Omental fat pad (tissue), 4 donors: ENCODE measurements at places on chromosomes 6 and 20.

- no peak for DNase-seq
Measured at GRCh38 chr6:88445188-88445965, 279.2 kb upstream of the CNR1 start.

DNA sequence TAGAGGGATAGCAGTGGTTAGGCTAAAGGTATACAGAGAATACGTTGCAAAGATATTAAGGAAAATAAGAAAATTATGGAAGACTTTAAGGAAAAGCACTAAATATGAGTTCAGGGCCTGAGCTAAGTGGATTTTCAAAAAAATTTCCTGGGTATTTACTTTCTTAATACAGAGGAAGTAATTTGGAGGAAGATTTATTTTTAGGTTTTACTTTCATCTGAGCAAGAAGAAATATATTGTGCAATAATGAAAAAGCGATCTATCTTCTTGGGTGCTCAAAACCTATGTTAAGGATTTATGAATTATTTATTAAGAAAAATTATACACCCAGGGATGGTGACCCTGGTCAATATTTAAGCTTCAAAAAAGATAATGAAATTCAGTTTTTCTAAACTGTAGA, 224.7 kb downstream of the PLCB1 start:
- DNase-seq, result no peak

DNA sequence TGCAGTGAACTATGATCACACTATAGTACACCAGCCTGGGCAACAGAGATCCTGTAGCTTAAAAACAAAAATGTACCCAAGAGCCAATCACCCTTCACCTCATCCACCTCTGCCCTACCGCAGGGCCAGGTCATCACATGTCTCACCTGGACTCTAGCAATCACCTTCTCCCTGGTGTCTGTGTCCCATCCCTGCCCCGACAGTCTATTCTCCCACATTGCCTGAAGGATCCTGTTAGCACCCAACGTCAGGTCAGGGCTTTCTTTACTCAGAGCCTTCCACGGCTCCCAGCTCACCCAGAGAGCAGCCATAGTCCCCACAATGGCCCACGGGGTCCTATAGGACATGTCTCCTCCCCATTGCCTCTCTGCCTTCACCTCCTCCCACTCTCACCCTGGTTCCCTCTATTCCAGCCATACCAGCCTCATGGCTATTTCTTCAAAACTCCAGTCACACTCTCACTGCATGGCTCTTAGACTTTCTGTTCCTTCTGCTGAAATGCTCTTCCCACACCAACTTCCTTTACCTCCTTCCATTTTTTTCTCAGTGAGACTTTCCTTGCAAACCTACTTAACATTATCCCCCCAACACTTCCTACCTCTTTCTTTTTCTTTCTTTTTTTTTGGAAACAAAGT, 22.5 kb upstream of the ARFGEF2 start:
- no peak for DNase-seq

GRCh38 chr6:31468311-31468710, 29.6 kb upstream of the MICB start:
- DNase-seq, result no peak

- no peak for DNase-seq
Measured at GRCh38 chr6:113381959-113382358, 475.2 kb upstream of the MARCKS start.

DNA sequence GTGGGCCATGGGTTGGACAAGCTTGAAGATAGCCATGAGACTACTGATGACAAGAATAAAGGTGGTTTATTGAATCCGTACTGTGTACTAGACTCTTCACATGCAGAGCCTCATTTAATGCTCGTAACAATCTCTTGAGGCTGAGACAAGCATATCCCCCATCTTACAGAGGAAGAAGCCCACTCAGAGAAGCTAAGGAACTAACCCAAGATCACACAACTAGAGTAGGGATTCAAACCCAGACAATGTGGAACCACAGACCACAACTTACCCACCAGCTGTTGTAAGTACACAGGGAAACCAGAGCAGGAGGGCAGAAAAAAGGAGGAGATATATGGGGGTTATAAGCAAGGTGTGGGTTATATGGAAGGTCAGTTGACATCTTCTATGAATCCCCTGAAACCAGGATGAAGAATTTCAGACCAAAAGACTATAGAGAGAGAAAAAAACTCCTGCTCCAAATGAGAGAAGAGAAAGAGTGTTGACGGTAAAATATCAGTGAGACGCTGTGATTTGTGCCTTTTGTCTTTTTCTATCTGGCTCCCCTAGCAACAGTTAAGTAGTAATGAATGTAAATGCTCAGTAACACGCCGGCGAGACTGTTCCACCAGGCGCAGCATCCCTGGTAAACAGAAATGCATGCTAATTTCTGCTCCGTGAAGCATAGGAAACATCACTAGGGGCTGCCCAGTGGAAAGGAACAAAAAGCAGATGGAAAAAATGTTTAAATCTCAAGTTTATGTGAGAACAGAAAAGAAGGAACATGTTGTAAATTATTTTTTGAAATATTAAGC, 80.1 kb upstream of the SLC22A16 start:
- DNase-seq, result no peak

DNA sequence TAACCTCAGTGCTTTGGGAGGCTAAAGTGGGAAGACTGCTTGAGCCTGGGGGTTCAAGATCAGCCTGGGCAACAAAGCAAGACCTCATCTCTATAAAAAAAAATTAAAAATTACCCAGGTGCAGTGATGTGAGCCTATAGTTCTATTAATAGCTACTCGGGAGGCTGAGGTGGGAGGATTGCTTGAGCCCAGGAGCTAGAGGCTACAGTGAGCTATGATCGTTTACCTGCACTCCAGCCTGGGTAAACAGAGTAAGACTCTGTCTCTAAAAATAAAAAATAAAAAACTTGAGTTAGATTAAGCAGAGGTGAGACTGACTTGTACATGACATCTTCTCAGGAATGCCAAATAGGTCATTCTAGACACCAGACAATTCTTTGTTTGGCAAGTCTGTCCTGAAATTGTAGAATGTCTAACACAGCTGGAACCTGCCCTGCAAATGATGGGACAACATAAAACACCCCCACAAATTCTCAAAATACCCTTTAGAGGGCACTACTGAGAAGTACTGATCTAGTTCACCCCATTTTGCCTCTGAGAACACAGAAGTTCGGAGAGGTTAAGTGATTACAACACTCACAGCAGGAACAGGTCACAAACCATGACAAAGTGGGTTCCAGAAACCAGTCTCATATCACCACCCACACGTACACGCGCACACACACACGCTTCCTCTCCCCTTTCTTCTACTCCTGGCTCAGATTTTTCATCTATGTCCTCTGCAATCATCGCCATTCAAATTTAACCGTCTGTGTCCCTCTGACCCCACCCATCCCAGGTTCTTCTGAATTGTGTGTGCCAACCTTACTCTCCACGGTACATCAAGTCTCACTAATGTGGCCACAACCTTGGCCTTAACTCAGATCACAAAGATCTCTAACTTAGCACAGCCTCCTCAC, 38.3 kb downstream of the ARHGAP18 start:
- no peak for DNase-seq

GRCh38 chr6:158996856-158997255, 3.1 kb downstream of the RSPH3 start:
- DNase-seq, result no peak

- no peak for DNase-seq
Measured at GRCh38 chr20:64069614-64070243, 6.7 kb downstream of the TCEA2 start.

DNA sequence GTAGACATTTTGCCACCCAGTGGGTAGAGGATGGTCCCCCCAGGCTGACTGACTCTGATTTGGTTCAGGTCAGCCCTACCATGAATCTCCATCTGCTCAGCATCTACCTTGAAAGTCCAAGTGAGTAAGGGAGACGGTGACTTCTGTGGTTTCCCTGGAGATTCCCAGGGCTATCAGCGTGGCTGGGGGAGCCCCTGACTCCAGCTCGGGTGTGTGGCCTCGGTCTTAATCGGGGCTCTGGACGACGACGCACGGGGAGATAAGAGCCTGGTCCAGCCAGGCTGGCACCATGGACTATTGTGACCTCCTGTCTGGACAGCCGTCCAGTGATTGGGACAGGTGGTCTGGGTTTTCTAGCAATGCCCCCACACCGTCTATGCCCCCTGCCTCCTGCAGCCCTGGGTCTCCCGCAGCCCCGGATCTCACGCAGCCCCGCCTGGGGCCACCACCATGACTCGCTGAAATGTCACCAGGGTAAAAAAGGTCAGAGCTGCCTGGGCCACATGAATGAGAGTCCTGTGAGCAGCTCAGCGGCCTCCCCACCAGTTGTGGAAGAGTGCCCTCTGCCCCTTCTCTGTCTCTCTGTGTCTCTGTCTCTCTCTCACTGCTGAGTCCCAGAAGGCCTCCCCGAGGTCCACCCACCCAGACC, 47.1 kb upstream of the GATA5 start:
- DNase-seq, result no peak

DNA sequence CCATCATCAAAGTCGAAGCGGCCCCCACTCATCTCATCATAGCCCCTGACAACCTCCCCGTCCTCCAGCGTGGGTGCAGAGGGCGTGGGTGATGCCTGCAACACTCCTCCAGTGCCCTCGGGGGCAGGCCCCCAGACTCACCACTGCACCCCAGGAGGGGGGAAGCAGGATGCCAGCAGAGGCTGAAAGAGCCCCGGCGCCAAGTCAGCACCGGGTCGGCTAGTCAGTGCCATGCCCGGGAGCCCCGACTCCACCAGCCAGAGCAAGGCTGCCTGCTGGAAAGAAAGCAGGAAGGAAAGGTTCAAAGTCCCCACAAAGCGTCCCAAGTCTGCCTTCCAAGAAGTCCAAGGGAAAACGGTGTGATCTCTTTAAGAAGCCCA, 324 bp downstream of the JPH2 start:
- no peak for DNase-seq

DNA sequence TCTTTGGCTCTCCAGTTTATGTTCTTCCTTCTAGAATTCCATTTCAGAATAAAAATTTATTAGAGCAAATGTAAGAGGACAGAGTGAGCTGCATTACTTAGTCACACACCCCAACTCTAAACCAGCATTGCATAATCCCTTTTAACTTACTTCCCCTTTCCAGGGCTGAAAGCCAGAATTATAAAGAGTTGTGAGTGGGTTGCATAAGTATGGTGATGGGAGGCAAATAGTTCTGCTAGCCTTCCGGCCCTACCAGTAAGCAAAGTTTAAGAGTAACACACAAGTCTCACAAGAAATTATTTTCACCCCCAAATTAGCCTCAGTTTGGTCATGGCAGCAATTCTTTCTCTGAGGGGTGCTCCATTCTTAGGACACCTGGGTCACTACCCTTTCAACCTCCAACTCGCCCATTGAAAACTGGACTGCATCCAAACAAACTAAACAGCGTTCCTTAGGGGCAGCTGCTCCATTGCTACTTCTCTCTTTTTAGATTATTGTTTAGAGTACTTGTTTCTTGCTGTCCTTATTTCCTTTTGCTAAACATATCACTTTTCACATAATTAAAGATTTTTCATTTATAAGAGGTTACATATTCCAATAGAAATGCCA, 1.6 kb downstream of the KIAA0408 start:
- DNase-seq, result no peak

DNA sequence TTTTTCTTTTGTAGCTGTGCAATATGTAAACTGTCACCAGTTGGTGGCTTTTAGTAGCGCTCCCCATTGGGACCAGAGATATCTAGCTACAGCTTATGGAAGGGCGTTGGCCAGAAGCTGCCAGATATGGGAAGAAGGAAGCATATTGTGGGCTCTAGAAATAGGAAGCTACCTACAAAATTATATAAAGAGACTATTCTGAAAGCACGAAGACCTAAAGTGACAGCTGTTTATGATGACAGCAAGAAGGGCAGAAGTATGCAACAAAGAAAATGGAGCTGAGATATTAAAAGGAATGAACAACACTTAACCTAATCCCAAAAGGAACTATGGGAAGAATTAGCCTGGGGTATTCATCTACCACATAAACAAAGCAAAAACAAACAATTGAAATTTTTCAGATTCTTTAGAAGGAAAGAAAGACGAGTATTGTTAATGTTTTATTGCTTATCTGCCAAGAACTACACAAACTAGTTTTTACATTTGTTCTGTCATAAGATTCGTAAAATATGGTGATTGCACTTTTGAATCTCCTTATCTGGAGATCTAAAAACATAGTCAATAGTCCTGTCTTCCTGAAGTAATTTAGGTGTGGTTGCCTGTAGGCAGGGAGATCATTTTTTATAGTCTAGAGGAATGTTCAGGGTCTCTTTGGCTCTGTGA, 81.6 kb downstream of the NCOA7 start:
- no peak for DNase-seq

DNA sequence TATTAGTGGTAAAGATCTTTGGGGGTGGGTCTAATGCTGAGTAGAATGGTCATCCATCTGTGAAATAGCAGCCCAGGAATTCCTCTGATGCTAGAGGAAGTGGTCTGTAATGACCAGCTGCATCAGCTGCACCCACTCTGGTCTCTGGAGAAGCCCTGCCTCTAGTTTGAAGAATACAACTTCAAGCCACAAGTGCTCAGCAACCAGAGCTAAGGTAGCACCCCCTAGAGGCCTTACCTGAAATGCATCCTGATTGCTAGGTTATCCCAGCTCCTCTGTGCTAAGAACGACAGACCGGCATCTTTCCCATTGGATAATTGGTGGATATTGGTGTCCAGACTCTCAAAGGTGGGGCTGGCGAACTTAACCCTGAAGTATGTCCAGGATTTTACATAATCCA, 58.2 kb downstream of the DNAH8 start:
- no peak for DNase-seq

DNA sequence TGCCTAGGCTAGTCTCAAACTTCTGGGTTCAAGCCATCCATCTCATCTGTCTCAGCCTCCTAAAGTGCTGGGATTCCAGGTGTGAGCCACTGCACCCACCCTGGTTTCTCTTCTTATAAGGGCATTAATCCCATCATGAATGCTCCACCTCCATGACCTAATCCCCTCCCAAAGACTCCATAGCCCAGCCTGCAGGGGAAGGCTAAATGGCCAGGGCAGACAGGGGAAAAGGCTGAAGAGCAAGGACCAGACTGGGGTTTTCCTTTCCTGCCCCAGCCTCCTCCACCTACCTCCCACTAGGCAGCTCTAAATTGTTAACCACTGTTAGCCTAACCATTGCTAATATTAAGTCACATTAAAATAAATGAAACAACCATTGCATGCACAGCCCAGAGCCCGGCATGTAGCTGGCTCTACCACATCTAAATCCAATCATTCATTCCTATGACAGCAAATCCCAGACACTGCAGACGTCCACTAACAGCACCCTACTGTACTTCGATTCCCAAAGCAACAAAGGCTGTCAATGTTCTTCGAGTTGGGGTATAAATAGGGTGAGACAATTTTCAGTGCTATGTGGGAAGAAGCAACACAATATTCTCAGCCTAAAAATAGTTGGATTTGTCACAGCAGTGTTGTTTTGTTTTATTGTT, 243.2 kb upstream of the ARID1B start:
- no peak for DNase-seq

DNA sequence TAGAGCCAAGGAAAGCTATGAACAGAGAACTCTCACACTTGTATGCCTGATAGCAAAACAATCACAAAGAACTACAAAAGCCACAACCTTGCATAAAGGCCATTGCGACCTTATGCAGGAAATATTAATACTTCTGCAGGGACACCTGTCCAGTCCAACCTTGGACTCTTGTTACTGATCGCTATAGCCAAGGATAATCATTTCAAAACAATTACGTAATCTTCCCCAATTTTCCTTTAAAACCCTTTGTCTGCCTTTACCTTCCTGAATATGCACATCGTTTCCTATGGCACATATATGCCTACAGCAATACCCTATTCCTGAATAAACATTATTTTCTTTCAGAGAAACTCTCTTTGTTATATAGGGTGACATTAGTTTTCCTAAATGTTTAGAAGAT, 22.8 kb downstream of the PPIL6 start:
- DNase-seq, result no peak
